Effector CD4-positive, alpha-beta T cell (primary cell): ENCODE measurements at places on chromosomes 2 and 18.
A peak's percentile ranks its signal among the peaks of the same experiment; 100 is the strongest.

DNA sequence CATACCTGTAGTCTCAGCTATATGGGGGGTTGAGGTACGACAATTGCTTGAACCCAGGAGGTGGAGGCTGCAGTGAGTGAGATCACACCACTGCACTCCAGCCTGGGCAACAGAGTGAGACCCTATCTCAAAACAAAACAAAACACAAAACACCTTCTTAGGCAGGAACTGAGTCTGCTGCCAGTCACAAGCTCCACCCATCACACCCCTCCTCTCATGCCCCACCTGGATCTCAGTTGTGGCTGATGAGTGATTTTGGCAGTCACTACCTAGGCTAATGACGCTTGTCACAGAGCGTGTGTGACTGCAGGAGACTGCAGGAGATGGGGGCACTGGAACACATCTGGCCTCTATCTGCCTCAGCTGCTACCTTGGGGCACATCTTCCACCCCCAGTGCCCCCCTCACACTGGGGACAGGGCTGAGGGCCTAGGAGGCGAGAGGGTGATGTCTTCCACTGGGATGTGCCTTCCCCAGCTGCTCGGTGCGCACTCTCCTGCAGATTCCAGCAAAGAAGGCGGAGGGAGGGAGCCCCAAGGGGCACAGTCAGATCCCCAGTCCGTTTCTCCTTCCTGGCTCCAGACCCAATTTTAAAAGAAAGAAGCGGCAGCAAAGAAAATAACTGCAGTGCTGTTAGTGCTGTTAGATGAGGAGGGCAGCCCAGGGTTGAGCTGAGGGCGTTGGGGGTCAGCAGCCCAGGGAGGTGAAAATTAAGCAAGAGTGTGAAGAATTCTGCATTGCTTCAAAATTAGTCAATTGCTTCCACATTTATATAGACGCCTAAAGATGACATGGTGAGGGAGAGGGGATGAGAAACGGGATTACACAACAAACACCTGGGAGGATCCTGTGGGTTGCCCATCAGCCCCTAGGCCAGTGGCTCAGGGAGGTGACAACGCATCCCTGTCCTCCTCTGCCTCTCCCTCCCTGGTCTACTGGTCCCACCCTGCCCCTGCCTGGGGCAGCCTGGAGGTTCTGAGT lies 143.6 kb upstream of the HAAO start:
- no peak for DNase-seq

- no peak for DNase-seq
Observed at GRCh38 chr2:64769392-64770044, 115.8 kb upstream of the SERTAD2 start.

- DNase-seq, result no peak
Observed at GRCh38 chr2:43714164-43714563, 37.9 kb upstream of the C1GALT1C1L start.

DNA sequence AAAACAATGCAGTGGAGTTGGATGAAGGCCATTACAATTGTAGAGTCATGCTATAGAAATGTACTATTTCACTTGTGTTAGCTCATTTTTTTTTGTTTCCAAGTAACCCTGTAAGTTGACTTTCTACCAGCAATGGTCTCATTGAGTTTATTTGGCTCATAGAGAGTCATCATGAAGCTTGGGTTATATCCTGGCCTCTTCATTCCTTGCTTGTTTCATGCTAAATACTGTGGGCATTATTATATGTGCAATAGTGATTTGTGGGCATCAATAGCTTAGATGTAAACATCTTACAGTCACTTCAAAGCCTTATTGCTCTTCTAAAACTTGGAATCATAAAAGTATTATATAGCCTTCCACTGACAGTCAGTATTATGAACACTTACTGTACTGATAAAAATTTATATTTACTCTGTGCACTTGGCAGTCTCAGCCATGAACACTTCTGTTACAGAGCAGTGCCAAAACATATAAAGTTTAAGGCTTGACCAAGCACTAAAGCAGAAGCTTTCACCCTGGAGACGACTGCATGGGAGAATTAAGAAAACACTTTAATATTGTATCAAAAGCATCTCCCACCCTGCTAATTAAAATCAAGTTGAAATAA lies 751.2 kb downstream of the SATB2 start:
- no peak for DNase-seq

DNA sequence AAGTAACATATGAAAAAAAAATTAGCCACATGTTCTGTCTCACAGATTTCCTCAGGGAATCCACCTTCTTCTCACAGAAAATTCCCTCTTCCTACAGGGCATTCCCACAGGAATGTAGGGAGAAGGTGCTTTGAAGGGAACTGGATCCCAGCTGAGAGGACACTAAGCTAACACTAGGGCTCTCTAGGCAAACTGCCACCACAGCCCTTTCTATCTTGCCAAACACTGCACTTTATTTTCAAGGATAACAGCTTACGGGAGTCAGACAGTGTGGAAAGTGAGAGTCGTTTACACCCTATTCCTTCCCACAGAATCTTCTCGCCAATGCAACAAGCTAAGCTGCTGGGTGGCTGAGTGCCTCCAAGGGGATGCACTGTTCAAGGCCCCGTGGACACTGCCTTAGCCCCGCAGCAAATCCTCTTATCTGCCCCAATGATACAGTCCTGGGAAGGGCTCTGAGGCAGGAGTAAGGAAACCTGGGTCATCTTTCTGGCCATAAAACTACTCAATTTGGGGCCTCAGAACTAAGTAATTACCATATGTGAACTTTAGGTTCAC lies 76.9 kb downstream of the CCDC93 start:
- DNase-seq, result no peak

DNA sequence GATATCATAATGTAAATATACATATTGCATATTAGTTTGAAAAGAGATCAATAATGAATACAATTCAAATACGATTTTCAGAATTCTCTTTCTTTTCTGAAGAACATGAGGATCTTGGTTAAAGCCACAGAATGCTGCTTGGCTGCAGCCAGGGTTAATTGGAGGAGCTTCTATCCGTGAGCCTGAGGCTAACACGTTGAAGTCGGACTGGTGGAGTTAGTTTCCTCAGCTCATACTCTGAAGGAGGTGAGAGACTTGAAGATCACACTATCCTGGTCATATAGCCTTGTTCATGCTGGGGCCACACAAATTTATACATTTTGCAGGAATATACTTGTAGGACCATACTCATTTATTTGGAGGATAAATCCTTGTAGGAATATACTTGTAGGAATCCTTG lies 335.8 kb downstream of the TRIB2 start:
- no peak for DNase-seq

DNA sequence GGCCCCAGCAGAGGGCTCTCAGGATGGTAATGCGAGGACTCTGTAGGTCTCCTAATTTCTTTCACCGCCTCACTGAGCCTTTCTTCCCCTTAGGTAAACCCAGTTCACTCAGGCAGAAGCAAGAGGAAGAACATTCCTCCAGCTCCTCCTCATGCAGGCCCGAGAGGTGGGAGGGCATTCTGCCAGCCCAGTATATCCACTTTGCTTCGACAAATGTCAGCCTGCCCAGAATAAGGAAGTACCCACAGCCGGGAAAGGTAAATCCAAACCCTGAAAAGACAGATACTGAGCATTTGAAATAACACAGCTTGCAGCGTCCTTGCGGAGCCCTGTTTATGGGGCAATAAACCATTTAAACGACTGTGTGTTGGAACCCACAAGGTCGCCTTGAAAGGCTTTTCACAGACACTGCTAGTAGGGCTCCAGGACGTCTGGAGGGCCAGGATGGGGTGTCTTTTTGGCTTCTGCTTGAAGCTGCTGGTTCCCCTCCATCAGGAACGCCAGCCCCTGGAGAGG lies 63.0 kb upstream of the STPG4 start:
- DNase-seq, result no peak

- DNase-seq, result peak; percentile 79
Observed at GRCh38 chr2:29011418-29012060, 30.4 kb downstream of the TOGARAM2 start.

GRCh38 chr2:233501198-233502076 lies 65.1 kb downstream of the USP40 start:
- no peak for DNase-seq

DNA sequence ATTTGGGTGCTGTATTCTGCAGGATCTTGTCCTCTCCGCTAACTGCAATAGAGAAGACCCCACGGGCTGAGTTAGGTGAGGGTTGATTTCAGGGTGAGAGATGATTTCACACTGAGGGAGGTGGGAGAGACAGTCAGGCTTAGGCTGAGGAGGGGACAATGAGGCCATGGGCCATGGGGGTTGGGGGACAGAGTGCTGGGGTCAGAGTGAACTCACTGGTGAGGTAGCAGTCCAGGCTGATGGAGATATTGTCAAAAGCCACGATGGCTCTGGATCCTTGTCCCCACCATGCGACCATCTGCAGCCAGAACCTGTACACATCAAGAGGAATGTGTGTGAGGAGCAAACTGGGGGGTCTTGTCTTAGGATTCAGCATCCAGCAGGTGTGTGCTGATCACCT lies 160.0 kb downstream of the CLIP4 start:
- DNase-seq, result no peak

DNA sequence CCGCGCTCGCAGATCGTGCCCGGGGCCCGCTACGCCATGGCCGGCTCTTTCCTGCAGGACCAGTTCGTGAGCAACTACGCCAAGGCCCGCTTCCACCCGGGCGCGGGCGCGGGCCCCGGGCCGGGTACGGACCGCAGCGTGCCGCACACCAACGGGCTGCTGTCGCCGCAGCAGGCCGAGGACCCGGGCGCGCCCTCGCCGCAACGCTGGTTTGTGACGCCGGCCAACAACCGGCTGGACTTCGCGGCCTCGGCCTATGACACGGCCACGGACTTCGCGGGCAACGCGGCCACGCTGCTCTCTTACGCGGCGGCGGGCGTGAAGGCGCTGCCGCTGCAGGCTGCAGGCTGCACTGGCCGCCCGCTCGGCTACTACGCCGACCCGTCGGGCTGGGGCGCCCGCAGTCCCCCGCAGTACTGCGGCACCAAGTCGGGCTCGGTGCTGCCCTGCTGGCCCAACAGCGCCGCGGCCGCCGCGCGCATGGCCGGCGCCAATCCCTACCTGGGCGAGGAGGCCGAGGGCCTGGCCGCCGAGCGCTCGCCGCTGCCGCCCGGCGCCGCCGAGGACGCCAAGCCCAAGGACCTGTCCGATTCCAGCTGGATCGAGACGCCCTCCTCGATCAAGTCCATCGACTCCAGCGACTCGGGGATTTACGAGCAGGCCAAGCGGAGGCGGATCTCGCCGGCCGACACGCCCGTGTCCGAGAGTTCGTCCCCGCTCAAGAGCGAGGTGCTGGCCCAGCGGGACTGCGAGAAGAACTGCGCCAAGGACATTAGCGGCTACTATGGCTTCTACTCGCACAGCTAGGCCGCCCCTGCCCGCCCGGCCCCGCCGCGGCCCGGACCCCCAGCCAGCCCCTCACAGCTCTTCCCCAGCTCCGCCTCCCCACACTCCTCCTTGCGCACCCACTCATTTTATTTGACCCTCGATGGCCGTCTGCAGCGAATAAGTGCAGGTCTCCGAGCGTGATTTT lies 7.6 kb downstream of the TBR1 start:
- DNase-seq, result no peak

DNA sequence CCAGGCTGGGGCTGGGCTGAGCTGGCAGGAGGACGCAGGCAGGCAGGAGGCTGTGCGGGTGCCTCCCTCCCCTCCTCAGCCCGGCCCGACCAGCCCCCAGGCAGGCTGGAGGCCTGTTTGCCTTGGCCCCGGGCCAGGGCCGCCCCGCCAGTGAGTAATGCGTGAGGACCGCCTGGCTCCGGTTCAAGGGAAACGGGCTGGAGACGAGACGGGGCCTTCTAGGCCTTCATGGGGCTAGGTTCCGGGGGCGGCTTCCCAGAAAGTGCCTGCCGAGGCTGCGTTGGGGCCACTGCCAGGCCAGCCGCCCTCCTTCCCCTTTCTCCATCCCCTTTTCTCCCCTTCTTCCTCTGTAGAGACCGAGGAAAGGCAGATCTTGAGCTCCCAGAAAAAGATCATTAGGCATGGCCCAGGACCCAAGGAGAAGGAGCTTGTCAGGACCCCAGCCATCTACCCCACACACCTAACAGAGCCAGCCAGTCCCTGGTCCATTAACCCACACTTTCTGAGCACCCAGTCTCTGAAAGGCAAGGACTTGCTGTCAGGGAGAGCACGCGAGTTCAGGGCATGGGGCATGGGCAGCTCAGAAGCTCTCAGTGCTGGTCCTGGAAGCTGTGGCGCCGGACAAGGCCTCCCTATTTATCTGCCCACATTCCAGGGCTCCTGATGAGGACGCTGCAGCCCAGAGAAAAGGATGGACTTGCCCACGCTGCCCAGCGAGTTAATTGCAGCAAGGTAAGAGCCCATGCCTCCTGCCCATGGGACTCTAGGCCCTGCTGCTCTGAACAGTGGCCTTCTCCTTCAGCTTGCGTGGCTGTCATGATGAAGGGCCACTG lies 48.5 kb downstream of the SMAD7 start:
- no peak for DNase-seq

GRCh38 chr2:83470928-83471327 lies 988.2 kb downstream of the SUCLG1 start:
- DNase-seq, result no peak

DNA sequence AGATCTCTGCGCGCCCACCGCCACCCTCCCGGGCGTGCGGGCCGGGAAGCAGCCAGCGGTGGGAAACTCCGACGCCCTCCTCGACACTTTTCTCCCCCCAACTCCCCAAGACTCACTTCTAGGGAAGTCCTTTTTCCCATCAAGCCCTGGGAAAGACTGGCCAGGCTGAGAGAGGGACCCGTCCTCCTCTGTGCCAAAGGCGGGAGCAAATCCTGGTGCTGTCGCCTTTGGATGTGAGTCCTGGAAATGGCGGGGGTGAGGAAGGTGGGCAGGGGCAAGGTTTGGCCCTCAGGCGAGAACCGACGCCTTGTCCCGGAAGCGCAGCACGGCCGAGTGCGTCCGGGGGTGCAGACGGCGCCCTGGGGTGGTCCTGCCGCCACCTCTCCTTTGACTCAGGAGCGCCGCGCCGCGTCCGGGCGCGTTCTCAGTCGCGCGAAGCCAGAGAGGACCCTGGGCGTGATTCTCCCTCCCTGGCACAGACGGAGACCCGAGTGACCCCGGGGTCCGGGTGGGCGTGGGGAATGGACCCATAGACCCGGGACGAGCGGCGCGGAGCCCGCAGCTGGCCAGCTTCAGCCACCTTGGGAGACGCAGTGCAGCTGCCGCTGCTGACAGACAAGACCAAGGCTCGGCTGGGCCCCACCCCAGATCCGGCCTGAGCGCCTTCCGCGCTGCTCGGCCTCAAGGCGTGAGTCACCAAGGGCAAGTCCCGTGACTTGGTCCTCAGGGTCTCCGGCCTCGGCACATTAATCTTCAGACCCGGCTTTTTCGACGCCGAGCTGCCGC lies 3.5 kb upstream of the LBX2 start:
- DNase-seq, result no peak

DNA sequence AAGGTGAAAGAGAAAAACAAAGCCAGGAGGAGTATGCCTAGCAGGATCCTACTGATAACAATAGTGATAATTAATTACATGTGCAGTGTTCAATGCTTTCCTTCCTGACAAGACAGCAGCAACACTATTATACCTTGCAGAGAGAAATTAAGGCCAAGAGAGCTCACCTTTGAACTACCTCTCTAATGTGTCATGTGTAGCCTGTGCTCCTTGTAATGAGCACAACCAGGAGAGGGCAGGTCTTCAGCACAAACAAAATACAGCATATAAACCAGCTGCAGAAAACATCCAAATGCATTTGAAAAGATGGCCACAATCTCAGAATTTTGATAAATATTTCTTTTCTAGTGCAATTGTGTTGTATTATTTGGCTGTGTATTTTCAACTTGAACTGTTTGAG lies 1425.7 kb downstream of the DSC3 start:
- DNase-seq, result no peak

- DNase-seq, result no peak
Observed at GRCh38 chr18:72613534-72613930, 69.4 kb upstream of the CBLN2 start.
